ENCODE measurements at places on chromosomes 4 and X.
A peak's percentile ranks its signal among the peaks of the same experiment; 100 is the strongest.

DNA sequence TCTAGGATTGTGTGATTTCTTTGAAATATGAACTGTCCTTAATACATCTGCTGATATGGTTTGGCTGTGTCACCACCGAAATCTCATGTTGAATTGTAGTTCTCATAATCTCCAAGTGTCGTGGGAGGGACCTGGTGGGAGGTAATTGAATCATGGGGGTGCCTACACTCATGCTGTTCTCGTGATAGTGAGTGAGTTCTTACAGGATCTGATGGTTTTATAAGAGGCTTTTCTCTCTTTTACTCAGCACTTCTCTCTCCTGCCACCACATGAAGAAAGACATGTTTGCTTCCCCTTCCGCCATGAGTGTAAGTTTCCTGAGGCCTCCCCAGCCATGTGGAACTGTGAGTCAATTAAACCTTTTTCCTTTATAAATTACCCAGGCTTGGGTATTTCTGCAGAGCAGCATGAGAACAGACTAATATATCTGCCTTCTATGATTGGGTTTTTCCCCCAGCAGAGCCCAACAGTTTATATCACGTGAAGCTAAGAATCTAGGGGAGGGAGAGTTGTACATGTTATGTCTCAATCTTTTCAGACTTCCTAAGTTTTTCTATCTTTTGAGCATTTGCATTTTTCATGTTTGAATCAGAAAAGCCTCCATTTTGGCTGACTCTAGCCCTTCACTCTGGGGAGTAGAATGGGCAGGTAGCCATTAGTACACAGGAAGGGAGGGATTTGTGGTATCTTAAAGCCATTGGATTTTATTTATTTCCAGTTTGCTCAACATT is 58.9 kb downstream of the PLAC1 start:
- no peak for DNase-seq

DNA sequence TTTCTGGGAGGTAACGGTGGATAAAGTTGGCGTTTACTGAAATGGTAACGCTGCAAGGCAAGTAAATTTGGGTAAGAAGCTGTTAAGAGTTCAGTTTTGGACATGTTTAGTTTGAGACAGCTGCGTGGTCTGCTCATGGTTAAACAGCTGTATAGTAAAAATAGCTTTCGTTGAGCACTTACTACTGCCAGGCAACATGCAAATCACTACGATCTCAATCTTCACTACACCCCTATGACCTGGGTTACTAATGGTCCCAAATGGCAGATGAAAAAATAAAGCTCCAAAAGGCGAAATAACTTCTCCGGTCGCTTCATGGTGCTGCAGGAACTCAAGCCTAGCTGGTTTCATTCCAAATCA is 22.2 kb downstream of the FABP2 start:
- no peak for DNase-seq

- no peak for DNase-seq
Observed at GRCh38 chrX:1734806-1735205, 119.9 kb downstream of the ASMT start.

DNA sequence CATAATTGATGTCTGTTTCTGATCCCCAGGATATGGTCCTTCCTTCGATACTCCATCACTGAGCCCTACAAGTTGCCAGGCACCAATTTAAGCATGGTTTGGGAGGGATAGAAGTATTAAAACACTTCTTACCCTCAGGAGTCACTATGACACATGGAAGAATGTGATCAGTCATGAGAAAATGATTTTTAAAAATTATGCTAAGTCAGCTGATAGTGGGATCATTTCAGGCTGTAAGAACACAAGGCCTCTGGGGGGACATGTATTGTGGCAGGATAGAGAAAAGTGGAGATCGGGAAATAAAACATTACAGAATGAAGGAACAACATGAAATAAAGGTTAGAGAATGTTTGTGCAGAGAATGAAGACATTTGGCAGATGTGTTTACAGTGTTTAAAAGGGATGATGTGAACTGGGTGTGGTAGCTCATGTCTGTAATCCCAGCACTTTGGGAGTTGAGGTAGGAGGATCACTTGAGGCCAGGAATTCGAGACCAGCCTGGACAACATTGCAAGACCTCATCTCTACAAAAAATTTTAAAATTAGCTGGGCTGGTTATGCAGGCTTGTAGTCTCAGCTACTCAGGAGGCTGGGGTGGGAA is 64.0 kb downstream of the ELOVL6 start:
- DNase-seq: no peak

- no peak for DNase-seq
Observed at GRCh38 chr4:171956678-171957077, 143.5 kb downstream of the GALNTL6 start.

DNA sequence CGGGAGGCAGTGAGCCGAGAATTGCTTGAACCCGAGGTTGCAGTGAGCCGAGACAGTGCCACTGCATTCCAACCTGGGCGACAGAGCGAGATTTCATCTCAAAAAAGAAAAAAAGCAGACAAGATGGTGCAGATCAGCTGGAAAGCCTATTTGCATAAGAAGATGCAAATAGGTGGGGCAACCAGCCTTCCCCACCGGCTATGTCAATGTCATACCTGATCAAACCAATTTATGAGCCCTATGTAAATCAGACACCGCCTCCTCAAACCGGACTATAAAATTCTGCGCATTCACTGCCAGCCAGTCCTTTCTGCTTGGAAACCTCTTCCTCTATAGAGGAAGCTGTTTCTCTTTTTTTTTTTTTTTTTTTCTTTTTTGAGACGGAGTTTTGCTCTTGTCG is 64.5 kb upstream of the CHRNA9 start:
- no peak for DNase-seq

- DNase-seq: peak; percentile 90
Observed at GRCh38 chr4:8428288-8429097, 12.0 kb downstream of the ACOX3 start.

GRCh38 chrX:108271397-108271787 is 166.8 kb downstream of the COL4A6 start:
- no peak for DNase-seq

- no peak for DNase-seq
Observed at GRCh38 chrX:2401201-2401589, 99.6 kb downstream of the DHRSX start.

- no peak for DNase-seq
Observed at GRCh38 chr4:7808181-7808580, 131.5 kb downstream of the AFAP1 start.

GRCh38 chrX:129632443-129632842 is 22.3 kb downstream of the APLN start:
- DNase-seq: no peak

DNA sequence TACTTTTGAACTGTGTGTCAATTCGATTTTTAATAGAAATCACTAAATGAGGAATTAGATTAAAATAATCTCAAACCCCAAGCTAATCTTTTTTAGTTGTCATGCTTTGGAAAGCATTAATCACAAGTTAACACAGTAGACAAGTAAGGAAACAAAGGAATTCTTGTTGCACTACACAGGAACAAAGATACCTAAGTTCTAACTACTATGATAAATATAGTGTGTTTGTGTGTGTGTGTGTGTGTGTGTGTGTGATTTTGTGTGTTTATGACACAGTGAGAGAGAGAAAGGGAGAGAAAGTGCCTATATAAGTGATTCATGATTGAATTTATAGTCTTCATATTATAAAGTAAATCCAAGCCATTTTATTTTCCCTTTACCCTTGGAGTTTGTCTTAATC is 931.4 kb downstream of the PCDH7 start:
- DNase-seq: no peak

DNA sequence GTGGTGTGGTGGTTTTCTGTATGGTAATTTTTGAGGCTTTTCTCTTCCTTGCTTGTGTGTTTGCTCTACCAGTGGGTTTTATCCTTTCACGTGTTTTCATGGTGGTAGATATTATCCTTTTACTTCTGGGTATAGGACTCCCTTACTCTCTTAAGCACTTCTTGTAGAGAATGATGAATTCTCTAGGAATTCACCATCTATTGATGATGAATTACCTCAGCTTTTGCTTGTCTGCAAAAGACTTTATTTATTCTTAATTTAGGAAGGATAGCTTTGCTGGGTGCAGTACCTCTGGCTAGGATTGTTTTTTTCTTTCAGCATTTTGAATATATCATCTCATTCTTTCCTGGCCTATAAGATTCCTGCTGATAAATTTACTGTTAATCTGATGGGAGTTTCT is 415.3 kb downstream of the PDGFC start:
- DNase-seq: no peak

DNA sequence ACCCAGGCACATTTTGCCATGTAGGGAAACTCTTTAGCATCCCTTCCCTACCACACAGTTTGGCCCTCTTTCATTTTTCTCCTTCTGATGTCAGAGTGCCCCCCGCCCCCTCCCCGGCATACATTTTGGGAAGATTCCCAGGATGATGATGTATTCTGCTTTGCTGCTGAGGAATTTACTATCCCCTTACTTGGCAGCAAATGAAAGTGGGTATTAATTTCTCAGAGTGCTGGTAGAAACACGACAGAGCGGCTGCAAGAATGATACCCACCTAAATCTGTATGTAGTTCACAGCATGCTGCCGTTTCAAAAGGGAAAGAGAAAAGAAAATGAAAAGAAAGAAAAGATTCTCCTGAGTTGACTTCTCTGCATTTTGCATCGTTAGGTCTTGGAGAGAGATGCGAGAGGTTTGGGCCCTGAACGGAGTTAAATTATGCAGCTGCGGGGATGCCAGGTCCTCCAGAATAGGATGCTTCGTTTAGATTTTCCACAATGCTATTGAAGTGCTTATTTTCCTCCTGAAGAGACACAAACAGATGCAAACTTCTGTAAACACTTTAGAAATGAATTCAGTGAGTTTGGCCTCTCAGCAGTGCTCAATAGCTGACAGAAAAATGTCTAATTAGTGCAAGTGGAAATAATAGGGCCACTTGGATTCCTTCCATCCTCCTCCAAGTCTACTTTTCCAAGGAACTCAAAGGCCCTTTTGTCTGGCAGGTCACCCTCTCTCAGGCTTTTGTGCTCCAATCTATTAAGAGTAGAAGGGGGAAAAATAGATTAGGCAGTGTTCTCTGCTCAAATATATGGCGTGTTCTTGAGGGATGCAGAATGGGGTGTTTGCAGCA is 106.2 kb downstream of the ALPK1 start:
- no peak for DNase-seq
